ENCODE measurements at places on chromosomes 4 and X.
A peak's percentile ranks its signal among the peaks of the same experiment; 100 is the strongest.

DNA sequence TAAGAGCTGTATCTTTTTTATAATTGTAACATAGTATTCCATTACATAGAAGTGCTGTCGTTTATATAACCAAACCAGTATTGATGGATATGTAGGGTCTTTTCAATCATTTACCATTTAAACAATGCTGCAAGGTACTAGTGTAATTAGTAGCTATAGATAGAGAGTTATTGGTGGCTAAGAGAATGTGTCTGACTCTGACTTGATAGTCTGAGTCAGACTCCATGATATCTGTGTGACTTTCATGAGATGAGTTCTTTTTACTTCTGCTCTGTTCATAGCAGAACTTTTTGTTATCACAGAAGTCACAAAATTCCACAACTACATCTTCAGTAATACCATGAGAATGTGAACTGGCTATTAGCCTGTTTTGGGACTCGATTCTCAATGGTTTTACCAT lies 150.6 kb downstream of the FHIP1A start:
- DNase-seq: no peak

DNA sequence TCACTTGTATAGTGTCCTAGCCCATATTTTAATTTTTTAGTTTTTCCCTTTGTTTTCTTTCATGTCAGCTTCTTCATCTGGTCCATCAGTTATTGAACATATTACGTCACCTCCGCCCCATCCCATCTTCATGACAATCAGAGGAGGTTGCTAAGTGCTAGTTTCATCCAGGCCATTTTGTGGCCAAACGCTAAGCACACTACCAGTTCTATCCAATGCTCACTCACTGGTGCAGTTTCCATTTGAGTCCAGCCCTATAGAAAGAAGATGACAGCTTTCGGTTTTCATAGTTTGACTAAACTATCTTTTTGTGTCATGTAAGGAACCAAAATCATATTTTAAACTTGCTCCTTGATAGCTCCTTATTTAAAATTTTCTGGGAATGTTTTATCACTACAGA lies 304.2 kb downstream of the TENM3 start:
- no peak for DNase-seq

GRCh38 chrX:41085878-41086626 lies 807 bp downstream of the USP9X start:
- DNase-seq: peak; percentile 34

GRCh38 chr4:24179201-24179840 lies 289.5 kb upstream of the PPARGC1A start:
- no peak for DNase-seq

- no peak for DNase-seq
Measured at GRCh38 chr4:155608225-155608885, 58.3 kb upstream of the GUCY1A1 start.

DNA sequence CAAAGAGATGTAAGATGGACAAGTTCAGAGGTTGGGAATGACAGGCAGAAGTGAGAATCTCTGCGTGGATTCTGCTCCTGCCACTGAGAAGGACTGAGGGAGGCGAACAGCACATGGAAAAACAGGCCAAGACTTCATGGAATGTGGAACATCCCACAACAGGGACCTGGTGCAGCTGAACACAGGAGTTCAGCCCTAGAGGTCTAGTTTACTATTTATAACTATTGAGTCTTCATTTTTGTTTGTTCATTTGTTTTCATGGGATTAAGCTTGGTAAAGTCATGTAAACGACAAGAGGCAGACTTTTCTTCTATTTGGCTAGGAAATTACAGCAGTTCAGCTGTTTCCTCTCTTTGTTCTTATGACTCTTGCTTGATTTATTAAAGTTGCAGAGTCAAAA lies 234.5 kb downstream of the MAML3 start:
- peak; percentile 7 for DNase-seq

DNA sequence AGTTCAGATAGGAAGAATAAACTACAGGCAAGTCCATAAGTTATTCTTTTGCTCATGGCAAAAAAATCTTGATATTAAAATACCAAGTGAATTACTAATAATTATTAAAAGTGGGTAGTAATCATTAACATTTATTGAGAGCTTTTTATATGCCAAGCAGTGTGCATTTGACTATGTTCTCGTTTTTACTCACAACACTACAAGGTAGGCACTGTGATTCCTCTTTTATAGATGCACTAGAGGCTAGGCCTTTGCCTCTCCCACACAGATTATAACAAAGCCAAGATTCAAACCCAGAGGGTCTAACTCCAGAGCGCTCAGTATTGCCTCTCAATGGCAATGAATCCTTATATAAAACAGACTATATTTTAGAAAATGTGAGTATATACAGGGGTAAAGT lies 254.2 kb downstream of the NAF1 start:
- no peak for DNase-seq

GRCh38 chrX:19440713-19441112 lies 74.6 kb downstream of the MAP3K15 start:
- no peak for DNase-seq
